ENCODE measurements at places on chromosomes 5 and 9.

GRCh38 chr9:69476797-69477196 lies 151.8 kb downstream of the ENTREP1 start:
- DNase-seq, result no peak

- DNase-seq, result no peak
Observed at GRCh38 chr9:127205952-127206351, 58.6 kb upstream of the GARNL3 start.

GRCh38 chr9:96515621-96516470 lies 65.9 kb downstream of the HABP4 start:
- no peak for DNase-seq

DNA sequence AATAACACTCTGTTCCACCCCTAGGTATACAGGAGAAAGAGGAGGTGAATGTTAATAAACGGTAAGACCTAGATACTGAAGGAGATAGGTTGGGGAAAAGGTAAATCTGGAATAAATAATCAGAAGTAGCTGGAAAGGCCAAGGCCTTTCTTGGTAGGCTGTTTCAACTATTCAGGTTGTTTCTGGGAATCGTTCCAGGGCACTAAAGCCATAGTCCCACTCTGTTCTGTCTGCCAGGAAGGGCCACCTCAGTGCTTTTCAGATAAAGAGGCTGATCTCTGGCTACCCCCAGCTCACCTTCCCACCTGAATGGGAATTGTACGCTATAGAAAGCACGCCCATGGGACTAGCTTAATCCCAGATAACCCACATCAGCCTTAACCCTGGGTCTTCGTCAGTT lies 32.9 kb downstream of the DCAF12 start:
- DNase-seq, result no peak

DNA sequence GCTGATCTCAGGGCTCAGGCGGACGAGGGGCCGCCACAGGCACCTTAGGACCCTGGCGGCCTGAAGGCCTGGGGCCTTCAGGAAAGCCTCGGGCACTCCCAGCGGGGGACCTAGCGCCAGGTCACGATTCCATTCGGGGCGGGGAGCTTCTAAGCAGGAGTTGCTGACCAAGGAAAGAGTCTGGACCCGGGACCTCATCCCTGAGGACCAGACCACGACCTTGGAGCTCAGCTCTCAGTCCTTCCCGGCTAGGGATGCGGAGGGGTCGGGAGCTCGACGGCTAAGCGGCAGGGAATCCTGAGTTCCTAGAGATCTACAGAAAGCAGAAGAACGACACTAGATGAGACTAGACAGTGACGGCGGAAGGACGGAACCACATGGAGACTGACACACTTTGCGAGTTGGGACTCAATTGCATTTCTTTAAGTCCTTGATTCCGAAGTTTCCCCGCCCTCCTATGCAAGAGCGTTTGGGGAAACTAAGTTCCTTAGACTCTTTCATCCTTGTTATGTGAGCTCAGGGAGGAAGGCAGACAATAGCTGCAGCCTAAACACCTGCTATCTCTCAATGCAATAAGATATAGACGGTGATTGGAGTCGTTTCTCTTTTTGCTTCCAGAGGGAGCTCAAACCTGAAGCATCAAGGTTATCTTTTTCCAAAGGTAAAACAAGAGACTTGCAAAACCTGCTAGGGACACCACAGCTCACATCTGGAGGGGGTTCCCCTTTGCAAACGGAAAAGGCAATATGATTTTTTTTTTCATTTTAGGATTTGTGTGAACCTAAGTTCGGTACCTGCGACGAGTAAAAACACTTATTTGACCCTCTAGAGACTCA lies 9.7 kb downstream of the NR2F1-AS1 start:
- DNase-seq, result no peak

DNA sequence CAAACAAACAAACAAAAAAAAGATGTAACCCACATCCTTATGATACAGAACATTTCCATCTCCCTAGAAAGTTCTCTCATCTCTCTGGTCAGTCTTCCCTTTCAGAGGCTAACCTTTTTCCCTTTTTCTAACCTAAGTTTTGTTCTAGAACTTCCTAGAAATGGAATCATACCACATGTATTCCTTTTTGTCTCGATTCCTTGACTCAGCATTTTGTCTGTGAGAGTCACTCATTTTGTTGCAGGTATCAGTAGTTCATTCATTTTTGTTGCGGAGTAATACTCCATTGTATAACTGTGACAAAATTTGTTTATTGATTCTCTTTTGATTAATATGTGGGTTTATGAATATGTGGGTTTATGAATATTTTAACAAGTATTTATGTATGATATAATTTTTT lies 400.0 kb upstream of the PDE4D start:
- no peak for DNase-seq

DNA sequence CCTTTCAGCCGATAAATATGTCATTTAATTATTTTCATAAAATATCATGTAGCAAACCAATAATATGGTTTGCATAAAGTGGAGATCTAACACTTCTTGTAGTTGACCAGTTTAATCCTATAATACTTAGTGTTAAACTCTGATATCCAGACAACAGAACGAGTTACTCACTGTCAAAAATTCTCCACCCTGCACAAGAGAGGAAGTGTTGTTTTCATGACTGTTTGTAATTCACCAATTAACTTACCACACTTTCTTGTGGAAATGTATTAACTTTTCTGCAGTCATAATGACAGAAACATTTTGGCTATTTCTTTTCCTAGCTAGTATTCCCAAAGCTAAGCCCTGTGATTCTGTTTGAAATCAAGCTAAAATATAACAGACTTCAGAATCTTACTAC lies 555.3 kb upstream of the FTMT start:
- DNase-seq, result no peak

- DNase-seq, result no peak
Observed at GRCh38 chr9:20597862-20598261, 24.4 kb downstream of the MLLT3 start.

DNA sequence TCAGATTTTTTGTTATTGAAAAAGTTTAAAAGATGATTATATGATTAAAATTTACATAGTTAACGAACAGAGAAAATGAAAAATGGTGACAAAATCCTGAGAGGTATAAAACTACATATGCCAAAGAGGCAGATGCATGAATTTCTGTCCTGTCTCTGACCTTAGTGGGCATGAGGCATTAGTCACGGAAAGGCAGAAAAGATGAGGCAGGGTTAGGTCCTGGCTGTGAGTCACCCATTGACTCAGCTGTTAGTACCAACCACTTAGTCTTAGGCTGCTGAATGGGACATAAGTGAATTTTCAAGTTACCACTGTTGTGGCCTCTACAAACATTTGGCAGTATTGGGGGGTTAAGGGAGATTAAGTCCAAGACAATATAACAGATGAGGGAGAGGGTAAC lies 33.1 kb downstream of the RASA1 start:
- DNase-seq, result peak; percentile 42

- no peak for DNase-seq
Observed at GRCh38 chr9:104780796-104781395, 17.0 kb downstream of the NIPSNAP3B start.

DNA sequence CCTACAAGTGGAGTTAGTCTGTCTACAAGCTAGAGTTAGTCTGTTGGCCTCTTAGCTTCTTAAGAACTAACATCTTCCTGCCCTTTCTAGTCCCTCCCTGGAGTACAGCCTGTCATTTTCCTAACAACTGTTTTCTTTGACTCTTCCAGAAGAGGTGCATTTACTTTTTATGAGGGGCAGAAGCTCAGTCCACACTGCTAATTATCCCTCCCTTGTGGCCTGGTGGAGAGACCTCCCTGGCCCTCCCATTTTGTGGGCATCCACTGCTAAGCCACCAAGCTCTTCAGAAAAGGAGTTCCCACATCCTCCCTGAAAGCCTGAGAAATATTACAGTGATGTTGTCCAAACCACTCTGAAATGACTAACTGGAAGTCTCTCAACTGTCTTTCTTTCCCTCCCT lies 8.0 kb downstream of the MAP1B start:
- DNase-seq, result no peak

DNA sequence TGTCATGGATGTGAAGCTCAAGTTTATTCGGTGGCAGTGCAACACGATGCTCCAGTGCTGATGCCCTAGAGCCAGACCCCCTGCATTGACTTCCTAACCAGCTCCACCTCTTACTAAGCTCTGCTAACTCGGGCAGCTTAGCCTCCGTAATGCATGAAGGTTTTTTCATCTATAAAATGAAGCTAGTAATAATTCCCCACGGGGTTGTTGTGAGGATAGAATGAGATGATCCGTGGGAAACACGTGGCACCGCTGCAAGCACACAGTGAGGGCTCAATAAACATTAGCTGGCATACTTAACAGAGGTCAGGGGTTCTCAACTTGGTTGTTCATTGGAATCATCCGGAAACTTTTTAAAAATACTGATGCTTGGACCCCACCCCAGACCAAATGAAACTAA lies 6.8 kb downstream of the ENC1 start:
- DNase-seq, result no peak

- DNase-seq, result no peak
Observed at GRCh38 chr9:136534366-136534765, 11.5 kb downstream of the NOTCH1 start.

- no peak for DNase-seq
Observed at GRCh38 chr9:93122721-93123221, 11.3 kb downstream of the NINJ1 start.

DNA sequence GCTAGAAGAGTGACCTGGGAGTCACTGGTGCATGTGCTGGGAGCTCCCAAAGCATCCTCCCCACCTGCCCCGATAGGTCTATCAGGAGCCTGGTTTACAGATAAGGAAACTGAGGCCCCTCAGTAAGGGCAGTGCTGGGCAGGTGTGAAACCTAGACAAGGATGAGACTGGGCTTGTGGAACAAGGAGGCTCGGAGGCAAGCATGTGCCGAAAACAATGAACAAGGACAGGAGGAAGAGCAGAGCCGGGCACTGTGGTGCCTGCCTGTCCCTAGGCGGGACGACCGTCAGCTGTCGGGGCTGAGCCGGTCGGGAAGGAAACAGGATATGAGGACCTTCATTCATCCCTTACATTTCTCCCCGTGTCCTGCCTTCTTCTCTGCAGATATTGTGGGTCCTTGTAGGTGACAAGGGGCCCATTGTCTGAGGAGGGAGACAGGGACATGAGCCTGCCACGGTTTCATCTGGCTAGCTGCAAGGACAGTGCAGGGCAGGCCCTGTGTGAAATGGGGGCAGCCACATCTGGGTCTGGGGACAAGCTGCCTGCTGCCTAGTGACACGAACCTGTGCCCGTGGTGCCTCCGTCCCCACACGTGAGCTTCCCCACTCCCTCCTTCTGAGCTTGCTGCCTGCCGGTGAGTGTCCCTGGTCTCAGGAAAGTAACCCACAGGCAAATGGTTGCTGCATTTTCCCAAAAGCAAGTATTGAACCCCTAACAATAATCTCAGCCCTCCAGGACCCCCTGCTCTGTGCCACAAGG lies 18.6 kb downstream of the FGD3 start:
- DNase-seq, result no peak

DNA sequence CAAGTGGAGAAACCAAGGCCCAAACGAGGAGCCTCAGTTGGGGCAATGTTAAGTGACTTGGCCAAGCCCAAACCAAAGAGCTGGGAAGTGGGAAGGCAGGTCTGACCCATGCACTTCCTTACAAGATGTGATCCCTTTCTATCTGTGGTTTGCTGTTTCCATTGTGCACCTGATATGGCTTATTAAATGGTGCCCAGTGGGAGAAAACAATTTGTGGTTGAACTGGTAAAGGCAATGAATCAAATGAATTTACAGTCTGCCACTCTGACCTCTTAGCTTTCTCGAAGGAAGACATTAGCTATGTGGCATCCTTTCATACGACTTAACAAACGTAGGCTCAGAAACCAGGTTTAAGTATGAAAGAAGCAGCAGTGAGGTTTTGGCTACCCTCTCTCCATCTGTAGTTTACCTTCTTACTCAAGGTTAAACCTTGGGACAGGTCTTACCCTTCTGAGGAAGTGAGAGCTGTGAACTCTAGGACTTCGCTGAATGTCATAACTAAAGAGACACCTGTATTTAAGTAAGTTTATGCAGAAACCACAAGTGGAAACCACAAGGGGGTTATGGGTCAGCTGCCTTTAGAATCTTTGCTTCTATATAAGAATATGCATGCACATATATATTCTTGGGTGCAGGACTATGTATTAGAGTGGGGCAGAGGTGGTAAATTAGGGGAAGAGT lies 100.5 kb upstream of the SPATA31D4 start:
- no peak for DNase-seq

DNA sequence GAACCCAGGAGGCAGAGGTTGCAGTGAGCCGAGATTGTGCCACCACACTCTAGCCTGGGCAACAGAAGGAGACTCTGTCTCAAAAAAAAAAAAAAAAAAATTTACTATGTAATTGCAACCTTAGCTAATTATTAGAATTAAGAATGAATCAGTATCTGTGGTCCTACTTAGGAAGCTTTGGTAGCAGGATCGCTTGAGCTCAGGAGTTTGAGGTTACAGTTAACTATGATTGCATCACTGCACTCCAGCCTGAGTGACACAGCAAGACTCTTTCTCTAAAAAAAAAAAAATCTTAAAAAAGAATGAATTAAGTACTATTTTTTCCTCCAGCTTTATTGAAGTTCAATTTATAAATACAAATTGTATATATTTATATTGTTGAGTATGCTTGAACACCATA lies 16.7 kb downstream of the NDUFAF2 start:
- DNase-seq, result no peak

GRCh38 chr5:126831156-126831555 lies 54.2 kb downstream of the LMNB1 start:
- no peak for DNase-seq

DNA sequence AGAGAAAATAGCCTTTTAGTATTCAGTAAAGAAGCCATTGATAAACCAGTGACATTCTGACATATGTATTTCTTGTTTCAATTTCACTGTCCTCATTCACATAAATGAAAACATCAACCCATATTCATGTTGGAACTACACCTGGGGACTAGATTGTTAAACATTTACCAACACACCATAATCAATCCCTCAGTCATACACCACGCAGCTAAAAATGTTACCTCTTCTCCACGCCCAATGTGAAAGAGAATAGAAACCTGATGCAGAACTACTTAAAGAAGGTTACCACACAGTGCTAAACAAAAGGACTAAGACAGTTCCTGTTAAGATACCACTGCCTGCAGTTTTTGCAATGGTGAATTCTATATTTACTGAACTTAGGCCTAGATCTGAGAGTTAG lies 518.9 kb downstream of the PRELID2 start:
- no peak for DNase-seq

DNA sequence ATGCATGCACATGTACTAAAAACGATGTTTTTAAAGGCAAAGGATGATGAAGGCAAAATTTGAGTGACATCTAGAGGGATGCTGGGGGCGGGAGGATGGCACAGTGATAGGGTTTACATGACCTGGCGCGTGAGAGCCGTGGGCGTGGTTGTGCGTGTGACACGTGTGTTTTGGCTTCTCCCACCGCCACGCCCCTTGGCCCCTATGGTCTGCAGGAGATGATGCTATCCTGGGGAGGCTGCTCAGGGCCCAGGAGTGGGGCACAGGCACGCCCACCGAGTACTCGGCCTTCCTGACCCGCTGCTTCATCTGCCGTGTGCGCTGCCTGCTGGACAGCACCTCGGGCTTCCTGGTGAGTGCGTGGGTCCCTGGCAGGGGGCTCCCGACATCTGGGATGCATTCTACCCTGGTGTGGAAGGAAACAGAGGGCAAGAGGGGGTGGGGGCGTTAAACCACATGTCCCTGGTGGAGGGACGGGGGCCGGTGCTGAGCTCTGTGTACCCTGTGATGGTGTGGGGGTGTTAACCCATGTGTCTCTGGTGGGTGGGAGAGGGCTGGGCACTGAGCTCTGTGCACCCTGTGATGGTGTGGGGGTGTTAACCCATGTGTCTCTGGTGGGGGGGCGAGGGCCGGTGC lies 19.2 kb upstream of the EXOC3 start:
- DNase-seq, result no peak
